ENCODE measurements at places on chromosomes 12 and 14. TPM values are rescaled to one million over a fixed set of nuclear protein-coding genes. Genes with fewer than 3 reads are reported as not detected.

GRCh38 chr12:27747111-27747820 is 32.8 kb upstream of the KLHL42 start:
- no peak for DNase-seq
- H3K27ac ChIP-seq = no peak overlapping the region
- H3K4me1 ChIP-seq = no peaks in the 10 kb centered on the region
- H3K36me3 ChIP-seq = peaks cover 33% of the 10 kb centered on the region
- H3K27me3 ChIP-seq = no peaks in the 10 kb centered on the region
- no peak overlapping the region for H3K4me3 ChIP-seq

DNA sequence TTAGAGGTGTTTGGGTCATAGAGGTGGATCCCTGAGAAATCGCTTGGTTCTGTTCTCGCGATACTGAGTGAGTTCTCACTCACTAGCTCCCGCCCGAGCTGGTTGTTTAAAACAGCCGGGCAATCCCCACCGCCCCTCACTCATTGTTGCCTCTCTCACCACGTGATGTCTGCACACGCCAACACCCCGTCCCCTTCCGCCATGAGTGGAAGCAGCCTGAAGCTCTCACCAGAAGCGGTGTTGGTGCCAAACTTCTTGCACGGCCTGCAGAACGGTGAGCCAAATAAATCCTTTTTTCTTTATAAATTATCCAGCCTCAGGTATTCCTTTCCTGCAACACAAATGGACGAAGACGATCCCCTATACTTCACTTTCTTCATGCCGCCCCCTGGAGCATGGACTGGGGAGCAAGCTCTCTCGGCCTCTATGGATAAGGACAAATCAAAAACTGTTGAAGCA is 45.4 kb upstream of the CCND2 start:
- H3K36me3 ChIP-seq = no peaks in the 10 kb centered on the region
- H3K27me3 ChIP-seq = peaks cover 13% of the 10 kb centered on the region
- H3K27ac ChIP-seq = no peak overlapping the region
- DNase-seq = no peak
- no peak overlapping the region for H3K4me3 ChIP-seq
- H3K4me1 ChIP-seq = peaks cover 9% of the 10 kb centered on the region

DNA sequence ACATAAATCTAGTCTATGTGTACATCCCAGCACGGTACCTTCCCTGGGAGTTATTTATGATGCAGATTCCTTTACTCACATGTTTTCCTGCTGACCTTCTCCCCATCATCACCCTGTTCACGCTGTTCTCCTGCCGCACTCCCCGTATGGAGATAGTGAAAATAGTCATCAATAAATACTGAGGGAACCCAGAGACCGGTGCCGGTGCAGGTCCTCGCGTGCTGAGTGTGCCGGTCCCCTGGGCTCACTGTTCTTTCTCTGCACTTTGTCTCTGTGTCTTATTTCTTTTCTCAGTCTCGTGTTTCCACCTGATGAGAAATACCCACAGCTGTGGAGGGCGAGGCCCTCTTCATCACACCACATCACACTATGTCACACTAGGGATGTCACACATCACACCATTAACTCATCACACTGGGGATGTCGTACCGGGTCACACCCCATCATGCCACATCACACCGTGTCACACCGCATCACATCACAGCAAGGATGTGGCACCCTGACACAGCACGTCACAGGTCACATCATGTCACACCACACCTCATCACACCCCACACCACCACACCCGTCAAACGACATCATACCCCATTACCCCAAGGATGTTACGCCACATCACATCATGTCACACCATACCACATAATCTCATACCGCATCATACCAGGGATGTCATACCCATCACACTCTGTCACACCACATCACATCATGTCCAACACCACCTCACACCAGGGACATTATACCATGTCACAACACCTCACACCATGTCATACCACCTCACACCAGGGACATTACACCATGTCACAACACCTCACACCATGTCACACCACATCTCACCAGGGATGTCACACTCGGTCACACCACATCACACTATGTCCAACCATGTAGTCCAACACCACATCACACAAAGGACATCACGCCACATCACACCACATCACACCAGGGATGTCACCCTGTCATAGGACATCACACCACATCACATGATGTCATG is 207.0 kb downstream of the TMEM121 start:
- no peaks in the 10 kb centered on the region for H3K4me1 ChIP-seq
- DNase-seq = no peak
- H3K4me3 ChIP-seq = no peak overlapping the region
- peaks cover 3% of the 10 kb centered on the region for H3K27me3 ChIP-seq
- no peaks in the 10 kb centered on the region for H3K36me3 ChIP-seq
- peak overlapping the region; percentile 3 for H3K27ac ChIP-seq

- H3K36me3 ChIP-seq = peaks cover 67% of the 10 kb centered on the region
- H3K4me1 ChIP-seq = peaks cover 58% of the 10 kb centered on the region
- no peaks in the 10 kb centered on the region for H3K27me3 ChIP-seq
These were observed 3.5 kb downstream of the RAP1B start for GRCh38 chr12:68614105-68614679.

DNA sequence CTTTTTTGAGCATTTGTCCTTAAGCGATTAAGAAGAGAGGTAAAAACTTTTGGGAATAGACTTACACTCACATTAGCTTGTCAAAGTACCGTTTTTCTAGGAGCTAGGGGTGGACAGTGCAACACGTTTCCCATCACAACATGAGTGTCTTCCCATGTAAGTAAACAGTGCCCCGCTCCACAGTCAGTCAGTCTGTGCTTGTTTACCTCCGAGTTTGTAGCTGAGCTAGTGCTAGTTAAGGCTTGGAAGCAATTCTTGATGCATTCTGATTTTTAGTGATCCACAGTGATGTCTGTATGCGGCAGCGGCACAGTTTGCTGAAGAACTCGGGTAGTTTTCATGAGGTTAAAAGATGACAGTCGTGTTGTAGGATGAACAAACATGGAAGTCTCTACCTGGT is 941 bp downstream of the ZDHHC17 start:
- H3K27ac ChIP-seq = peak overlapping the region; percentile 98
- peak; percentile 29 for DNase-seq
- H3K27me3 ChIP-seq = no peaks in the 10 kb centered on the region
- peaks cover 10% of the 10 kb centered on the region for H3K36me3 ChIP-seq
- peaks cover 27% of the 10 kb centered on the region for H3K4me1 ChIP-seq
- H3K4me3 ChIP-seq = peak overlapping the region; percentile 99

- no peaks in the 10 kb centered on the region for H3K36me3 ChIP-seq
- peaks cover 7% of the 10 kb centered on the region for H3K27me3 ChIP-seq
- H3K4me3 ChIP-seq = no peak overlapping the region
- no peak for DNase-seq
- no peaks in the 10 kb centered on the region for H3K4me1 ChIP-seq
These were observed 404.8 kb downstream of the ATP23 start for GRCh38 chr12:58346032-58346632.

GRCh38 chr12:26520869-26521268 is 312.1 kb downstream of the ITPR2 start:
- no peak overlapping the region for H3K4me3 ChIP-seq
- H3K27me3 ChIP-seq = no peaks in the 10 kb centered on the region
- no peak for DNase-seq
- H3K4me1 ChIP-seq = peaks cover 15% of the 10 kb centered on the region
- peaks cover 15% of the 10 kb centered on the region for H3K36me3 ChIP-seq
- H3K27ac ChIP-seq = no peak overlapping the region

GRCh38 chr14:81176241-81176640 is 44.5 kb downstream of the GTF2A1 start:
- H3K27me3 ChIP-seq = no peaks in the 10 kb centered on the region
- H3K36me3 ChIP-seq = peaks cover 19% of the 10 kb centered on the region
- H3K4me1 ChIP-seq = peaks cover 26% of the 10 kb centered on the region
- no peak overlapping the region for H3K4me3 ChIP-seq
- DNase-seq = no peak
- no peak overlapping the region for H3K27ac ChIP-seq

DNA sequence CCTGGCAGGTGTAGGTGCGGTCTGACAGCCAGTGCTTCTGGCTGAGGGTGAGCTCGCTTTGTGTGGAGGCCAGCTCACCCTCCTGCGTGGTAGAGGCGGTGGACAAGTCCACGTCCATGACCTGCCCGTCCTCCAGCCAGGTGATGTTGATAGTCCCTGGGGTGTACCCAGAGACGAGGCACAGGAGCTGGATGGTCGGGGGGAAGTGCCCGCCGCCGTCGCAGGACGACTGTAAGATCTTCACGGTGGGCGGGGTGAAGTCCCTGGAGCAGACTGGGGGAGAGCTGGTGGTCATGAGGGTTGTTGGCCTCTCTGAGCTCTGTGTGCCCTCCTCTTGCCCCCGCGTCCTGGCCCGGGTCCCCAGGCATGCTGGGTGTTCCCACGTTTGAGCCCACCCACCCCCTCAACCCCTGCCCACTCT is 74.6 kb downstream of the TMEM121 start:
- DNase-seq = no peak
- H3K4me1 ChIP-seq = peaks cover 2% of the 10 kb centered on the region
- H3K4me3 ChIP-seq = no peak overlapping the region
- H3K27me3 ChIP-seq = no peaks in the 10 kb centered on the region
- H3K27ac ChIP-seq = no peak overlapping the region

GRCh38 chr14:68409387-68409786 is 383.5 kb downstream of the ZFP36L1 start:
- H3K27ac ChIP-seq = no peak overlapping the region
- H3K4me3 ChIP-seq = no peak overlapping the region
- DNase-seq = no peak
- H3K27me3 ChIP-seq = no peaks in the 10 kb centered on the region
- H3K36me3 ChIP-seq = no peaks in the 10 kb centered on the region

- H3K27ac ChIP-seq = no peak overlapping the region
- no peak overlapping the region for H3K4me3 ChIP-seq
- no peak for DNase-seq
- H3K27me3 ChIP-seq = peaks cover 16% of the 10 kb centered on the region
These were observed 3.1 kb downstream of the SLC25A29 start for GRCh38 chr14:100303179-100303578.

GRCh38 chr12:124488520-124488919 is 78.9 kb downstream of the NCOR2 start:
- DNase-seq = no peak
- peaks cover 9% of the 10 kb centered on the region for H3K36me3 ChIP-seq
- H3K27ac ChIP-seq = no peak overlapping the region
- peaks cover 23% of the 10 kb centered on the region for H3K4me1 ChIP-seq

DNA sequence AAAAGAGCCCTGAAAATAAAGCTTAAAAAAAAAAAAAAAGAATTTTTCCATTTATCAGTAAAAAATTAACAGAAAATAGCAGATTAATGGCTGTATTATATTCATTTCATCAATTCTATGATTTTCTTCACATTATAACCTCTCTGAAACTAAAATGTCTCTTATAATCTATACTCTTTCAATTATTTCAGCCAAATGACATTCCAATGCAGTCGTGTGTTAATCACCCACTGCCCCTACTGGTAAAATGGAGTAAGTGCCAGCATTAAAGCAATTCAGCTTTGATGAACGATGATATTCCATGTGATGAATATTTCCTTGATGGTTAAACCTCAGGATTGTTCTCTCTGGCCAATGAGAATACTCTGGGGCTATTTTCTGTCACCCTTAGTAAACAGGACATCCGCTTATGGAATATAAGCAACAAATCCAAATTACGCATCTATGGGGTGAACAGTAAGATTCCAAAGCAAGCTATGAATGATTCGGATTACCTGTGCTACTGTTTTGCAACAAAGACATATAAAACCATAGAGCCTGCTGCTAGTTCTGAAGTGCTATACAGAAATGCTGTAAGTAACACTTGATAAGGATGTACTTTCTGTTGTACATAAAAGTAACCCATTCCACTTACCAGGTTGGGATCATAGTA is 20.3 kb upstream of the SYCP3 start:
- no peaks in the 10 kb centered on the region for H3K4me1 ChIP-seq
- H3K36me3 ChIP-seq = peaks cover 55% of the 10 kb centered on the region
- no peak overlapping the region for H3K4me3 ChIP-seq
- DNase-seq = no peak
- H3K27ac ChIP-seq = no peak overlapping the region

DNA sequence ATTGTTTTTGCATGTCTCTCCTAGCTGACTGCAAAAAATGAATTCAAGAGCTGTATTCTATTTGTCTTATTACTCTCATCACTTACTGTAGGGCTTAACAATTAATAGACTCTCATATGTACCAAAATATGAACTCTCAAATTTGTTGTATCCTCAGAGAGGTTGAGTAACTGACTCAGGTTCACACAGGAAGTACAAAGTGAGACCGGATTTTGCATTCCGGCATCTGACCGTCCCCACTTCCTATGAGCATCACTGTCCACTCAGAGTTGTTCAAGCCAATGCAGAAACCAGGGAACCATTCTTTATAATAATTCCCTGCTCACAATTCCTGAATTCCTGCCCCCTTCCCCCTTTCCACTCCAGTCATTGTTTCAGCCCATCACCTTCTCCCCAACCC is 113.3 kb upstream of the AMIGO2 start:
- H3K36me3 ChIP-seq = peaks cover 35% of the 10 kb centered on the region
- H3K4me1 ChIP-seq = peaks cover 71% of the 10 kb centered on the region
- H3K4me3 ChIP-seq = peak overlapping the region; percentile 69
- H3K27me3 ChIP-seq = no peaks in the 10 kb centered on the region
- H3K27ac ChIP-seq = peak overlapping the region; percentile 88

- H3K4me1 ChIP-seq = no peaks in the 10 kb centered on the region
- no peak overlapping the region for H3K27ac ChIP-seq
These were observed 46.0 kb downstream of the MYO1H start for GRCh38 chr12:109393437-109394345.

DNA sequence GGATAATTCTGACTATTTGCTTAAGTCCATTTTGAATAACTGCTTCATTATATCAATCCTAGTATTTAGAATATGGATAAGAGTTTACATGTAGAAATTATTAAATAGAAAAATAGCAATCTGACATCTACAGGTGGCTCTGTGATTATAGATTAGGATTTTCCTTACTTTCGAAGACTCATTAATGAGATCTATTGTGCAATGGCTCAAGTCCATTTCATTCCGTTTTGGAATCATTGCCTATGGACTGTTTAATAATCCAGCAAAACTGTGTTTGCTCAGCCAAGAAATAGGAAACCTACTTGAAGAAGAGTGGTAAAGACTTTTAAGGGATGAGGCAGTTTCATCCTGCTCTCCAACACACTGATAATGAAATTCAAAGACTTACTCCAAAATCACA is 67.8 kb upstream of the SSTR1 start:
- H3K4me3 ChIP-seq = no peak overlapping the region
- H3K27ac ChIP-seq = no peak overlapping the region
- no peaks in the 10 kb centered on the region for H3K4me1 ChIP-seq
- DNase-seq = no peak
- no peaks in the 10 kb centered on the region for H3K36me3 ChIP-seq

The CNOT2 gene
- total RNA-seq = 78.2 TPM

The MDGA2 gene
- total RNA-seq = not detected

The SLC22A17 gene
- total RNA-seq = 0.94 TPM

The CIDEB gene
- 48.2 TPM for total RNA-seq

The KRT80 gene
- total RNA-seq = not detected

The RACGAP1 gene
- 200 TPM for total RNA-seq

Data from activated CD8-positive, alpha-beta T cell treated with anti-CD3 and anti-CD28 coated beads, Interleukin-2, amount 10 ng/mL, durations not matched to agents 7 days and 5 days (primary cell).